MCF 10A (cell line): ENCODE measurements at places on chromosomes 7 and 10. TPM values are rescaled to one million over a fixed set of nuclear protein-coding genes. Genes with fewer than 3 reads are reported as not detected.

The CPA4 gene
- total RNA-seq: 1.8 and 4.3 TPM in 2 replicates

- no peak for DNase-seq
Observed at GRCh38 chr10:103574097-103575061, 80.9 kb downstream of the NEURL1 start.

GRCh38 chr10:78388331-78389050, 354.8 kb downstream of the RPS24 start:
- DNase-seq: no peak

DNA sequence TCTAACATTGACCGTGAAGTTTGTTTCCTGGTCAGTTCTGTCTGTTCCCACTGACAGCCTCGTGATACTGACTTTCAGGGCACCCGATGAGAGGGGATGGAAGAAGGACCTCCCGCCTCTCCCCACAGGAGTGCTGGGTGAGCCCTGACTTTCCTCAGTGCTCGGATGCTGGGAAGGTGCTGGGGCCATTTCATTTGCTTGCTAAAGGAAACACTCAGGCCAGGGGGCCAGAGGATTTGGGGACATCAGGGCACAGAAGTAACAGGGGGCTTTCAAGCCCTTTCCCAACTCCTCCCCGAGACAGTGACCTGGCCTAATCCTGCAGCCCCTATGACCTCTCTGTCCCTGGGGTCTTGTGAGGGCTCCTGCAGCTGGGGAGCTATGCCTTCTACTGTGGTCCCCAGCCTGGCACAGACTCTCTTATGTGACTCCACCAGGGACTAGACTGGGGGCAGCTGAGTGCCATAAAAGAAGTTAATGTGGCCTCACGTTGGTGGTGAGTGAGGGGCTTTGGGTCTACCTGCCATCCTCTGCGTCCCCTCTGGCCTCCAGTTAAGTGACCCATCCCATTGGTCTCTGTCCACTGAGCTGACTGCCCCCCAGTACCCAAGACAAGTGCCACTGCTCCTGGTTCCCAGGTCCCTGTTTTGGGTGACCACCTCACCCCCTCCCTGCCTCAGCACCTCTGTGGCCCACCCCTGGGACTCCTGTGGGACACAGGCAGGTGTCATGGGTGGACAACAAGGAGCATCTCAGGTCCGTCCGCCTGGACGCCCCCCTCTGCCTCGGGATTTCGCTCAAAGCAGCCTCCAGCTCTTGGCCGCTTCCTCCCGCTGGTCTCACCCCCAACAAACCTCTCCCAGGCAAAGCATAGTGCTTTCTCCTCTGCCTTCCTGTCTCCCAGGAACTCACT, 33.4 kb upstream of the HSPA12A start:
- no peak for DNase-seq

DNA sequence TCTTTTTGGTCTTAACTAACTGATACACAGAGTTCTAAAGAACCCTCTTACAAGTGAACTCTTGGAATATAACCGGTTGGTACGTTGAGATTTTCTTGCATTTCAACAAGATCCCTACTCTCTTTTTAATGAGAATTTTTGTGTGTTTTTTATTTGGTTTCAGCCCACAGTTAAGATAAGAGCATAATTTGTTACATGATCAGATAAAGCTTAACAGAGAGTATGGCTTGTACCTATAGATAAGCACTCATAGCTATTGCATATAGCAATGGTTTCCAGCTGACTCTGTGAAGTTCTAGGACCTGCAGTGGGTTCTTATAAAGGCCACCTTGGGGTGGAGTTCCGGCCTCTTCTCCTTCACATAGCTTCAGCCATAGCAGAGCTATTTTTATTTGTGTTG, 143.3 kb downstream of the SNX10 start:
- no peak for DNase-seq
